Activated B cell treated with CpG ODN at 0.5 μM for 24 hours (primary cell): ENCODE measurements at places on chromosomes 7 and 10. TPM values are rescaled to one million over a fixed set of nuclear protein-coding genes. Genes with fewer than 3 reads are reported as not detected.

The LGI1 gene
- total RNA-seq: not detected in 2 replicates

- DNase-seq: no peak
Observed at GRCh38 chr10:114541081-114541796, 116.8 kb downstream of the ABLIM1 start.

DNA sequence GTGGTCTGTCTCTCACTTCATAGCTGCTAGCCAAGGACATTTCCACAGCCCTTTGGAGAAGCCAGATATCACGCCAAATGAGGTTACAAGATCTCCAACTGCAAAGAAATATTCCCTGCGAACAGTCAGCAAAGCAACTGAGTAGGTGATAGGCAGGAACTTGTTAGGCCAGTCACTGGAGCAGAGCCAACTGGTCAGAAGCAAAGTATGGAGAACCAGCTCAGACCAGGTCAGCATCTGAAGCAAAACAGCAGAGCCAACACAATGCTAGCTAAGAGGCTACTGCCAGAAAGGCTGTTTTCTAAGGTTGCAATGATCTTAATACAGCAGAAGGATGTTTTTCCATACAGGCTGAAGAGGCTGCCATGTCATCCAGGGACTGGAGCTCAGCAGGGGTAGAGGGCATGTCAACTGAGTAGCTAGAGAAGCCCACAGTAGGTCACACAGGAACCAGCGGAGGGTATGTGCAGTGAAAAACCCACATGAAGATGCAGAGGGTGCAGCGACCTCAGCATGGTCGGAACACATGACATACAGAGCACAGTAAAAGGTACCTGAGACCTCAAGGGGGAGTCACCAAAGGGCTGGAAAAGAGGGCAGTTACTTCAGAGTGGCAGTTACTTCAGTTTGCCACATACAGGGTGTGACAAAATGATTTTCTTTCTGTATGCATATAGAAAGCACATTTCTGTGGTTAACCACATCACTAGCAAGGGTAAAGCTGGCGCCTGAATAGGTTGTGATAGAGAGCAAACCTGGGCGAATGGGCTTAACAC is 8.9 kb downstream of the SEC31B start:
- no peak for DNase-seq

GRCh38 chr7:93622036-93623033 is 47.8 kb upstream of the CALCR start:
- no peak for DNase-seq

GRCh38 chr7:27955011-27955410 is 215.0 kb downstream of the TAX1BP1 start:
- DNase-seq: no peak
